ENCODE measurements at places on chromosomes 12 and 14.

DNA sequence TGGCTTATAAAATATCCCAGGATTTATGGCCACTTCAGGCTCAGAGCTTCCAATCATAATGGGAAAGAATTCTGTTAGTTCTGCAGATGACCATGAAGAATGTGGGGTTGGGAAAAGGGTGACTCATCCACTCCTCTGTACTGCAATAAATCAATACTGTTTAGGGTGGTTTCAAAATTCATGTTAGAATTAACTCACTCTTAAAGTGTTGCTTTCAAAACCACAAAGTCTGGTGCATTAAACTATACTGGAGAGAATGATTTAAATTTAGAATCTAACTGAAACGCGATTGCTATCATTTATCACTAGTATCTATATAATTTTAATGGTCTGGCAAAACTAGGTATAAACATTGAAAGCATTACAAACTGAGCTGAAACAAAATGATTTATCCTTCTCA is 798 bp downstream of the CCDC198 start:
- no peak for DNase-seq

GRCh38 chr14:88352698-88353097 is 29.6 kb upstream of the KCNK10 start:
- DNase-seq, result no peak

GRCh38 chr12:53346491-53346890 is 10.3 kb upstream of the SP7 start:
- no peak for DNase-seq

DNA sequence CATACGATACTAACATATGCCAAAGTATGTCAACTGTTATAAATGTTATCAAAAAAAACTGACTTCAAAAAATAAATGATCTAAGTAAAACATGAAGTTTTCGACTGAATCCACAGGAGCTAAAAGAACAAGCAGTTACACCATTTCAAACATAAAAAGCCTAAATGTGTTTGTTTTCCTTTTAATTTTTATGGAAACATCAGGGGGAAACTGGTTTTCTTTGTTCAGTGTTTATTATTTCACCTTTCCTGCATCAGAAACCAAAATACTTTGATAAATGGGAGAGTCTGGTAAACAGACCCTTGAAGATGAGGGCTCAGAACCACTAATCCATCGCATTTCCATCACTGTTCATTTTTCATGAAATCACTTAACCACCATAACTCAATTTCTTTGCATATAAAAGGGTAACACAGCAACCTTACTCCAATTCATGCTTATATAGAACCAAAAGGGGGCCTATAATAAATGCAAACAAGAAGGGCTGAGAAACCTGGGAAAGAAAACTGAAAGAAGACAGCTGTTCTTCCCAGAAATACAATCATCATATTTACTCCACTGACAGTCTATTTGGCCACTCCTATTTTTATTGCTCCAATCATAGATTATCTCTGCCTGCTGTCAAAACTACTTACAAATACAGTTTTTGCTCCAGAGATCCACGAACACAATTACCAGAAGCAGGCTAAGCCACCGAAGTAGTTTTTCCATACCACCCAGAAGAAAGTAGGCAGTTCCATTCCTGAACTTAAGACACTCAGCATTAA is 17.0 kb downstream of the FGD6 start:
- no peak for DNase-seq

DNA sequence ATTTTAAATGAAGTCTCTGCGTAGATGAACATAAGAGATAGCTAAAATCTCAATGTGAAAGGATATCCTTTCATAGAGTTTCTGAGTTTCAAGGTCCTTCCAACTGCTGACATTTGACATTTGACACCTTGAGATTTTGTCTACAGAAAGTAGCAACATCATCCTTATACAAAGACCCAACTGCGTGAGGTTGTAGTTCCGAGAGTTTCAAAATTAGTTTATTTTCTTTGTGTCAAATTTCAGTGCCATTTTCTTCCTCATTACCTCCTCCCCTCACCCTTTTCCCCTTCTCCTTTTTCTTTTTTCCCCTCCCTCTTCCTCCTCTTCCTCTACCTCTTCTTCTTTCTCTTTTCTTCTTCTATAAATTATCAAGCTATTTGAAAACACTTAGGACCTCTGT is 26.9 kb upstream of the BATF start:
- no peak for DNase-seq

GRCh38 chr12:106049546-106049945 is 89.2 kb downstream of the NUAK1 start:
- no peak for DNase-seq

DNA sequence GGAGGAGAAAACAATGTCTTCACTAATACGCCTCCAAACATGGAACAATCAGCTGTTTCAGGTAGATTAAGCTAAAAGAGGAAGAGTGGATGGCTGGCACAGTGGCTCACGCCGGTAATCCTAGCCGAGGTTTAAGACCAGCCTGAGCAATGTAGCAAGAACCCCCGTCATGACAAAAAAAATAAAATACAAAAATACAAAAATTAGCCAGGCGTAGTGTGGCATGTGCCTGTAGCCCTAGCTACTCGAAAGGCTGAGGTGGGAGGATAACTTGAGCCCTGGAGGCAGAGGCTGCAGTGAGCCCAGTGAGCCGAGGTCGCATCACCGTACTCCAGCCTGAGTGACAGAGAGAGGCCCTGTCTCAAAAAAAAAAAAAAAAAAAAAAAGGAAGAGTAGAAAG is 1.2 kb upstream of the MED13L start:
- DNase-seq, result no peak

DNA sequence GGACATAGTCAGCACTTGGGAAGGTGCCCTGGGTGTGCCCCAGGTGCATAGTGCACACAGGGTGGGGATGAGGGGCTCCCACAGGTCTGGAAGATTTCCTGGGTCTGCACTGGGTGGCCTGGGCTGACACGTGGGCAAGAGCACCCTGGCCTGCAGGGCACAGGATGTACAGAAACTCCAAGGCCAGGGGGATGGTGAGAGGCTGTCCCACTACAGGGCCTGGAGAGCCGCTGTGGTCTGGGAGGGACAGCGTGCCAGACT is 35.8 kb upstream of the PPP1R13B start:
- no peak for DNase-seq

DNA sequence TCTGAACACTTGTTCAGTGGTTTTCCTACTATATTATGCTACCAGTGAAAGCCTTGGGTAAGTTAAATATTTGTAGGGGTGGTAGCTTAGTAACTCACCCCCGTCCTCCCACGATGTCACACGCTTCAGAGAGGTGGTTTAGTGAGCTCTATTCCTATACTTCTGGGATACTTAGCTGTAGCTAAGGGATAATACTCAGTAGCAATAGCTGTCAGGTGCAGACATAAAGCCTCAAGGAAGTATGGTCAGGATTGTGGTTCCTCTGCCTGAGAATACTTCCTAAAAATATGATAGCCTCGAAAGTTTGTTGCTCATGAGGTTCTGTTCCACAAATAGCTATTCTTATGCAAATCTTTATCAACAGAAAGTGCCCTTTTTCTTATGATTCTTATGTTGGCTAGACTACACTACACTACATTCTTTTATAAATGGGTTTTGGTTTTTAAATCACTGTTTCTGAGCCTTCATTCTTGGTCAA is 11.9 kb downstream of the DLST start:
- no peak for DNase-seq

GRCh38 chr12:82694970-82695369 is 8.3 kb downstream of the TMTC2 start:
- no peak for DNase-seq

- DNase-seq, result no peak
Measured at GRCh38 chr12:46998811-46999368, 80.5 kb upstream of the PCED1B start.

DNA sequence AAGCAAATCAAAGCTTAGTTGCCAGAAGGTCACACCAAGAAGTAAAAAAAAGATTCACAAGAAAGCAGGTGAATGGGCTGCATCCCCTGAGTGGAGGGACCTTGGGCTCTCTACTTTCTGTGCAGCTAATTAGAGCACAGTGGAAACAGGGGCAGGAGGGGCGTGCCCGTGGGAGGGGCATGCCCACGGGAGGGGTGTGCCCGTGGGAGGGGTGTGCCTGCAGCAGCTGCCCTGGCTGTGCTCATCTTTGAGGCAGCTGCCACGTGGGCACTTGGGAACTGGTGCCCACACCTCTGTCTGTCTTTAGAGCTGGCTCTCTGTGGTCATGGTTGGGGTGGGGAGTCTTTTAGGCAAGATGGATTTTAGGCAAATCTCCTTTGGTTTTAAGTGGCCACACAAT is 60.0 kb downstream of the EML1 start:
- no peak for DNase-seq

DNA sequence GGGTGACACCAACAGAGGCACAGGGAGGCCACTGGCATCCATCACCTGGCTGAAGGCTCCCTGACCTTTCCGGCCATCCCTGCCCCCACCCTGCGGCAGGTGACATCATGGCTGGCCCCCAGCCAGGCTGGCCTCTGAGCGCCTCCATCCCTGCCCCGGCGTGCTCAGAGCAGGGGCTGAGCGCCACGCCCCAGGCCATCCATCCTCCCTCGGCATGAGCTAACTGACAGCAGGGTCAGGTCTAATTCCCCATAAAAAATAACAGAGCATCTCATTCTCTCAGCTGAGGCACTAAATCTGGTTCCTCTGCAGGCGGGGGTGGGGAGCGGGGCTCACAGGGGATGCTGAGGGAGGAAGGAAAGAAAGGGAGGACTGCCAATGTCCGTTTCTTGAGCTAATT is 50.7 kb downstream of the PRIMA1 start:
- no peak for DNase-seq

GRCh38 chr14:36478782-36479181 is 41.2 kb downstream of the NKX2-1 start:
- no peak for DNase-seq

- DNase-seq, result no peak
Measured at GRCh38 chr14:51859131-51859530, 1.3 kb upstream of the GNG2 start.

DNA sequence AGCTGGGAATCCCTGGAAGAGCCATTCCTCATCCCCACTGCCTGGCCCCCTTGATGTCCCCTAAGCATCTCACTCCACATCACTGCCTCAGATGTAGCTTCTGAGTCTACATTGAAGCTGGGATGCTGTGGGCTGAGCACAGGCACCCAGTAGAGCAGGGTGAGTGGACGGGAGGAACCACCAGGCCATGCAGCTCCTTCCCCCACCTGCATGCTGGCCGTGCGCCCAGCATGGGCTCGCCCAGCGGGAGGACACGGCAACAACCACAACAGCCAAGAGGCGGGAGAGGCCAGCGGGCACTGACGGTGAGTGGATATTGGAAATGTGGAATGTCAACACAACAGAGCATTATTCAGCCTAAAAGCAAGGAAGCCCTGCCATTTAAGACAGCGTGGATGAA is 310.9 kb downstream of the ADGRD1 start:
- no peak for DNase-seq

- no peak for DNase-seq
Measured at GRCh38 chr12:65695113-65695865, 129.0 kb upstream of the HMGA2 start.

- DNase-seq, result no peak
Measured at GRCh38 chr14:101250948-101251811, 310.1 kb upstream of the DIO3 start.

- DNase-seq, result no peak
Measured at GRCh38 chr12:99910342-99910741, 74.4 kb downstream of the ANKS1B start.

- no peak for DNase-seq
Measured at GRCh38 chr12:105384916-105385535, 54.5 kb downstream of the C12orf75 start.

GRCh38 chr12:127162902-127163301 is 1104.1 kb upstream of the TMEM132C start:
- no peak for DNase-seq

DNA sequence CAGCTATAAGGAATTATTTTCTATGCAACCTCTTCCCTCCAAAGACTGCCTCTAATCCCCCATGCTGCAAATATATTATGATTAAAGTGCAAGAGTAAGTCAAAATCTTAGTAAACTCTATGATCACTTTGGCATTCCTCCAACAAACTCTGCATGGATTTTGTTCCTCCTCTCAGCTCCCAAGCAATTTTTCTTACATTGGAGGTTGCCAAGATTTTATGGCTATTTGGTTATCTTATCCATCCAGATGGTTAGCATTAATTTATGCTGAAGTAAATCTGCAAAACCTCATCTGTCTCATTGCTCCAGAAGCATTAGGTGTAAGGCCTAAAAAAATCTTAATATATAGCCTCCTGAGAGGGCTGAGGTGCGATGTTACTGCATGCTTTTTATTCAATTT is 228.1 kb downstream of the CHST11 start:
- no peak for DNase-seq

- DNase-seq, result no peak
Measured at GRCh38 chr12:46891306-46891705, 65.5 kb upstream of the SLC38A4 start.

DNA sequence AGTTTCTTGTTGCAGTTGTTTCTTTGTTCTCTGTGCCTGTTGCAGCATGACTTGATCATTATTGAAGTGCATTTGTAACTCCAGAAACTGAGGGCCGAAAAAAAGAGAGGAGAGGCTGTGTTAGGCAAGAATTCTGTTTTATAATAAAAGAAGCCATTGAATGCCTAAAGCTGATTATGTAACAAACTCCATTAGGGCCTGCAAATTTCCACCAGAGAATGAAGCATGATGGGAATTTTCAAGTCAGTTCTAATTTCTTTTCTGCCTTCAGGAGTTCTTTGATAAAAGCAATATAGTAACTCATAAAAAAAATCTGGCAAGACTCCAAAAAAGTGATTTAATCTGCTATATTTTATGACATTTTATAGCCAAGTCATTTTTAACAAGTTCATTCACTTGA is 156.7 kb upstream of the RASSF8 start:
- no peak for DNase-seq

- no peak for DNase-seq
Measured at GRCh38 chr14:68841016-68841809, 48.3 kb upstream of the ZFP36L1 start.

DNA sequence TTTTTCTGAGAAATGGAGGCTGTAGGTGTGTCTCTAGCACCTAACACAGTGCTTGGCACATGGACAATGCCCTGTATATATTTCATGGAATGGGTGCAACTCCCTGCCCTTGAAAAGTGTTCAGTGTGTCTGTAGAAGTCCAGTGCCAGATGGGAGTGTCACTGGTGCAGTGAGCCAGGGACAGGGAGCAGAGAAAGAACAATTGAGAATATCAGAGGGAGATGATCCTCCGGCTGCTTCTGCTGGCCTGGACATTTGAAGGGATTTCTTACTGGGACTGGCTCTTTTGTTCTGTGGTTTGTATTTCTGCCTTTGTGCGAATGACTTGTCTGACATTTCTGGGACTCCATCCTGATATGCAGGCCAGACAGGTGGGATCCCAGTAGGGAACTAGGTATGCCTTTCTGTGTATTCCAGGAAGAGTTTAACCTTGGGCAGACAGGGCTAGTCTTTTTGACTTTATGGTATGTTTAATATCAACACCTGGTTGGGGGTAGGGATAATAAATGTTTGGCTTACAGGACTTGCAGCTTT is 328.0 kb downstream of the NRXN3 start:
- no peak for DNase-seq

Data from H1 (cell line).